ENCODE measurements at places on chromosomes 1 and 21. TPM values are rescaled to one million over a fixed set of nuclear protein-coding genes. Genes with fewer than 3 reads are reported as not detected.
A peak's percentile ranks its signal among the peaks of the same experiment; 100 is the strongest.

The COL6A2 gene
- total RNA-seq, result 69.1 TPM

The TOR3A gene
- 136 TPM for total RNA-seq

The CRP gene
- total RNA-seq, result not detected

The HSPB7 gene
- 7.1 TPM for total RNA-seq

The SPRR1A gene
- not detected for total RNA-seq

The KRTAP7-1 gene
- total RNA-seq, result not detected

The VANGL1 gene
- total RNA-seq, result 1.5 TPM

The GPX7 gene
- not detected for total RNA-seq

The FMO2 gene
- total RNA-seq, result 0.25 TPM

The ANKRD45 gene
- 0.85 TPM for total RNA-seq

The MARK1 gene
- 4.0 TPM for total RNA-seq

The MAP10 gene
- total RNA-seq, result not detected

The IFI44L gene
- total RNA-seq, result not detected

- DNase-seq, result no peak
Observed at GRCh38 chr1:77188770-77189169, 30.5 kb downstream of the PIGK start.

- DNase-seq, result no peak
Observed at GRCh38 chr1:23381233-23381885, 11.7 kb upstream of the ZNF436 start.

GRCh38 chr21:41615613-41616012 is 107.7 kb upstream of the TMPRSS2 start:
- DNase-seq, result no peak

DNA sequence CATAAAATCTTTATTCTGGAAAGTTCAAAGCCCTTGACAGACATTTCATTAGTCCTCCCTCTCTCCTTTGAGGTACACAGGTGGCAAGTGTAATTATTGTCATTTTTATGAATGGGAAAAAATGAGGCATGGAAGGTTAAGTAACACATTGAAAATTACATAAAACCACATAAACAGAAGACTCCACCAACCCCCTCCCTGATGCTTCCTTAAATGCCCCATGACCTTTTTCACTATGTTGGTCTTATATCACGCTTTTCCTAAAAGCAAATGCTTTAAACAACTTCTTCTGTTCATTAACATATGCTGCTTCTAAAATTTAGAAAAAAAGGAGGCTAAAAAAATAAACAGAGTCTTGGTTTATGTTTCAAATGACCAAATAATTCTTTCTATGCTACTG is 648.4 kb downstream of the PTPRC start:
- DNase-seq, result no peak

GRCh38 chr1:23421753-23422240 is 2.8 kb downstream of the TCEA3 start:
- no peak for DNase-seq

GRCh38 chr1:247332623-247333361 is 1.1 kb upstream of the ZNF496 start:
- peak; percentile 56 for DNase-seq

DNA sequence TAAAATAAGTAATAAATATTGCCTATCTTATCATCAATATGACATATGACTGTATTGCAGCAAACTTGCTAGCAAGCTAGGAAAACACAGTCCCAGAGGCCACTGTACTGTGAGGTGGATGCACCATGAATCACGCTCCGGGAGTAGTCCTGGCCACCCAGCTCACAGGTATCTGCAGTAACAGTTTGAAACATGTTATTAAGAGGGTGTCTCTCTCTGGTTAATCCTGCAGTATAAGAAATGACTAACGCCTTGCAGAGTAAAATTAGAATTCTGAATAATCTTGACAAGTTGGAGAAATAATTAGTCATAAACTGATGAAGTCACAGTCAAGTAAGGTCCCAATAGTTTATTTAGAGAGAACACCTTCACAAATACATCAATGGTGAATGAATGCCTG is 34.0 kb upstream of the DPT start:
- no peak for DNase-seq

DNA sequence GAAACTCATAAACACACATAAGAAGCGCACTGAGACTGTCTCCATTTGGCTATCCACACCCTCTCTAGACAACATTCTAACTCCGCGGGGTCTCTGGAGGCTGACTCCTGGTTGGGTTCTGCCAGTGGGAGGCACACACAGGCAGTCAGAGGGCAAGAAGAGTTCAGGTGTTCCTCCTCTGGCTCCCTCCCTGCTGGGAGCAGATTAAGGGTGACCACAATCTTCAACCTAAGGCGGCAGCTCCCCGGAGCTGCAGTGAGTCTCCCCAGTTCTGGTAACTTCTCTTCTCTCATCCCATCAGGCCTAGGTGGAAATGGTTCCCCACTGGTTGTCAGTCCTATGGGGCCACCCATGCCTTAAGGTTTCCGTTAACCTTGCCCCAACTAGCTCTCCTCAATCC is 7.4 kb upstream of the TENT5C start:
- no peak for DNase-seq

- DNase-seq, result no peak
Observed at GRCh38 chr1:161298116-161298515, 11.7 kb downstream of the MPZ start.

DNA sequence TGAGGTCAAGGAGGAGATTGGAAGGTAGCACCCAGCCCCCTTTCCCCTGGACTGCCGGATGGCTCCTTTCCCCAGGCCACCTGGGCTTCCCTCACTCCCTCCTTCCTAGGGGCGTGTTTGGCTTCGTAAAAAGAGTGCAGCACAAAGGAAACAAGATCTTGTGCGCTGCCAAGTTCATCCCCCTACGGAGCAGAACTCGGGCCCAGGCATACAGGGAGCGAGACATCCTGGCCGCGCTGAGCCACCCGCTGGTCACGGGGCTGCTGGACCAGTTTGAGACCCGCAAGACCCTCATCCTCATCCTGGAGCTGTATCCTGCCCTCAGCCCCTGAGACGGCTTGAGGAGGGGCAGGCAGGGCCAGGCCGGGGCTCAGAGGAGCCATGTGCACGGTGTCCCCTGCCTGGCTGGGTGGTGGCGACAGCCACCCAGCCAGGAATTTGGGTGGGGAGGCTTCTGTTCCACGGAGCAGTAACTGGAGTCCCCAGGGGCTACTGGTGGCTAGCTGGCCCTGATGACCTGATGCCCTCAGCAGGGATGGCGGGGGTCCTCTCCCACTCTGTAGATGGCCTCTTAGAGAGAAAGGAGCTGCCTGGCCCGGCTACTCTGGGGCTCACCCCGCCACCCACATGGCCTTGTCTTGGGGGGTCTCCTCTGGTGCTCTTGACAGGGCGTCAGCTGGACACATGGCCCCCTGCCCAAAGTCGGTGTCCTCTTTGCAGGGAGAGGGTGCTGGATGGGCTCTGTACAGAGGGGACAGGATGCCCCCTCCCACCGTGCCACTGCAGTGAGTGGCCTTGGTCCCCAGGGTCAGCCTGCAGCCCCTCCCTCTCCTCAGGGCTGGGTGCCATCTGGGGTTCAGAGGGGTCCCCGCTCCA is 39.5 kb downstream of the TRIM11 start:
- no peak for DNase-seq

DNA sequence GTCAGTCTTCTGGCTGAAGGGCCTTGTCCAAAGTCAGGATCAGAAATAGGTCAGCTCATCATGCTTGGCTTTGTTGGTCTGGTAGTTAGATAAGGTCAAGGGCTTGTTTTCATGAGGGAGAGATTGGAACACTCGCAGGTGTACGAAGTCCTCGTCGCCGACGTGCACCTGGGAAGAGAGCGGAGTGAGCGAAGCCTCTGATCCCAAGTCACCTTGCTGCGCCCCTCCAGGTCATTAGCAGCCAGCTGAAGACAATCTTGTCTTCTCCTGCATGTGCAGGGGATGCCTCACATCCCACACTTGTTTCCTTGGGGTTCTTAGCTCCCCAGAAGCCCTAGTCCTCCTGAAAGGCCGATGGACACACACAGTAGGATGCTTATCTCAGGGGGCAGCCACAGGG is 1.9 kb downstream of the CSTB start:
- DNase-seq, result no peak

DNA sequence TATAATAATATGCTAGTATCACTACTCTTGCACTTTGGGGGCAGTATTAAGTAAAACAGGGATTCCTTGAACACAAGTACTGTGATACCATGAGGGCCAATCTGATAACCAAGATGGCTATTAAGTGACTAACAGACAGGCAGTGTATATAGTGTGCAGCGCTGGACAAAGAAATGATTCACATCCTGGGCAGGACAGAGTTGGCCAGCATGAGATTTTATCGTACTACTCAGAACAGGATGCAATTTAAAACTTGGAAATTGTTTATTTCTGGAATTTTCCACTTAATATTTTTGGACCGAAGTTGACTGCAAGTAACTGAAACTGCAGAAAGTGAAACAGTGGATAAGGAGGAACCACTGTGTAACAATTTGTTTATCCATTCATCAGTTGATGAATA is 74.6 kb downstream of the DNTTIP2 start:
- no peak for DNase-seq

GRCh38 chr21:38903690-38904139 is 98.0 kb downstream of the ETS2 start:
- DNase-seq, result no peak

GRCh38 chr1:221230605-221231004 is 351.4 kb downstream of the HLX start:
- no peak for DNase-seq

GRCh38 chr1:26516987-26517765 is 12.4 kb upstream of the RPS6KA1 start:
- DNase-seq, result no peak

DNA sequence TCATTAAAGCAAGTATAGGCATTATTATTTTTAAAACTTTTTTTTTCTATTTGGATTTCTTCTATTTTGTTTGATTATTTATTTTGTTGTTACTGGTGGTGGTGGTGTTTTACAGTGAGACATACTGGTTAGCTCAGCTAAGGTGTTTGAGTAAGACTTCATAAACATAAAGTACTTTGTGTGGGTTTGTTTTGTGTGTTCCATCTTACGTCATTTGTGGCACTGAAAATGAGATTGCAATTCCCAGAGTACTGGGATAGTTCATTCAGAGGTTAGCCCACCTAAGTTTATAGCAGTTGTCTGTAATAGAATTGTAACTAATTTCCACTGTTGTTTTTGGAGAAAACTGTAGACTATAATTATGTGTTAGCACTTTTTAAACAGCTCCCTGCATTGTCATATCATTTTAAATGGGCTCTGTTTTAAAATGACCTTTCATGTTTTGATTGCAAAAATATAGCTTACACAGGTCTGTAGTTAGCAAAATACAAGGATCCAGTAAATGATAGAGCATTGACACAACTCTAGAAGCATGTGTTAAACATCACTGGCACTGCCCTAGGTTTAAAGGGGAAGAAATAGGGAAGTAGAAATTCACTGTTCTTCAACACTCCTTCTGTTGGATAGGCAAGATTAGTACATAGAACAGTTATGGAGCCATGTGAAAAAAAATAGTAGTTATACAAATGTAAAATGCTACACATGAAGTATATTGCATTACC is 171.7 kb downstream of the NFIA start:
- DNase-seq, result no peak

- DNase-seq, result no peak
Observed at GRCh38 chr1:71986160-71986559, 296.2 kb downstream of the NEGR1 start.

DNA sequence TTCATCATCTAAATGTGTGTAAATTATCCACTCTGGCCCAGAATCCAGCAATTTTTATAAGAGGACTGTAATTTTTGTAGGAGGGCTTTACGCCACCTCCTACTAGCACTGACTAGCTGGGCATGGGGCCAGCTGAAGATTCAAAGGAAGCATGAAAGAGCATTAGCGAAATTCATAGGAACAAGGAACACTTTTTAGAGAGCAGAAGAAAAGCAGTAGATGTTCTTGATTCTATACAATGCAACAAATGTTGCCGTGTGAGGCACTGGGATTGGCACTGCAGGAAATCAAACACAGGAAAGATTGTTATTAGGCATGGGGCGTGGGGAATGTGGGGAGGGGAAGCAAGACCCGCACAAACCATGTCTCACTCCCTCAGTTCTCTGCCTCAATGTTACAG is 58.4 kb upstream of the PARP1 start:
- no peak for DNase-seq

GRCh38 chr1:244280859-244281258 is 170.8 kb downstream of the ADSS2 start:
- DNase-seq, result no peak

GRCh38 chr1:231045286-231045685 is 5.2 kb upstream of the FAM89A start:
- DNase-seq, result no peak

DNA sequence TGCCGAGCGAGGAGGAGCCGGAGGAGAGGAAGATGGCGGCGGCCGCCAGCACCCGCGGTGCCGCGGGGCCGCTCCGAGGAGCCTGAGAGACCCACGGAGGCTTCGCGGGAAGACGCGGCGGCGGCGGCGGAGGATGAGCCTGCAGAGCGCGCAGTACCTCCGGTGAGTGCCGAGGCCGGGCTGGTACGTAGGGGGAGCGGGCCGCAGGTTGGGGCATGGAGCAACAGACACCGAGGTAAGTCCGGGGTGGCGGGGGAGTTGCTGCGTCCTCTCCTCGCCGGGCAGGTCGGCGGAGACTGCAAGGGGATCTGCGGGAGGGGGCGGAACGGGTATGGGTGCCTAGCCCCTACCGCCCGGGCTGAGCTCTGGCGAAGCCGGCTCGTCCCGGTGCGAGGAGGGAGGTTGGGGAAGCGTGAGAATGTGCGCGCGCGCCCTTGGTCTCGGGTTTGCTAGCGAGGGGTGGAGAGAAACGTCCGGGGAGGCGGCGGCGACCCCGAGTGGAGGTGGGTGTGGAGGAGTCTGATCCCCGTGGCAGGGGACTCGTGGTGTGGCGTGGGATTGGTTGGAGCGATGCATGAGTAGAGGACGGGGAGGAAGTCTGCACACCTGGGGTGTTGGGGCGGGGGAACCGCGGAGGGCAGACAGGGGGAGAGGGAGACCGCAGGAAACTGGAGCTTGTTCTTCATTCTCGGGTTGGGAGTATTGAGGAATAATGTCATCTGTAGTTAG is at the start of gene SMG7:
SMG7 (plus strand) TSS at position 12 of the 729 bp plus-strand sequence; CDS start at position 134, 122 bp downstream.
- DNase-seq, result peak; percentile 47

DNA sequence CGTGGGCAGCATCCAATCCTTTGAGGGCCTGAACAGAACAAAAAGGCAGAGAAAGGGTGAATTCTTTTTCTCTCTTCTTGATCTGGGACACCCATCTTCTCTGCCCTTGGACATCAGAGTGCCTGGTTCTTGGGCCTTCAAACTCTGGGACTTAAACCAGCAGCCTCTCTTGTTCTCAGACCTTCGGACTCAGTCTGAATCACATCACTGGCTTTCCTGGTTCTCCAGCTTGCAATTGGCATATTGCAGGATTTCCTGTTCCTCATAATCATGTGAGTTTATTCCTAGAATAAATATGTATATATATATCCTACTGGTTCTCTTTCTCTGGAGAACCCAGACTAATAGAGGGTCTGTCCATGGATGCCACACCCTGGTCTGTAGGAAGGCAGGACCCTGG is 16.3 kb upstream of the TENT5C start:
- DNase-seq, result no peak

GRCh38 chr1:157138220-157139051 is at the start of gene ETV3:
Gene ETV3 (minus strand): TSS chr1:157138395. CDS start chr1:157136352, 2,043 bp downstream.
- DNase-seq, result peak; percentile 95

All from G401 (cell line).